Type B pancreatic cell (in vitro differentiated cells): ENCODE measurements at places on chromosomes 3 and 15.

DNA sequence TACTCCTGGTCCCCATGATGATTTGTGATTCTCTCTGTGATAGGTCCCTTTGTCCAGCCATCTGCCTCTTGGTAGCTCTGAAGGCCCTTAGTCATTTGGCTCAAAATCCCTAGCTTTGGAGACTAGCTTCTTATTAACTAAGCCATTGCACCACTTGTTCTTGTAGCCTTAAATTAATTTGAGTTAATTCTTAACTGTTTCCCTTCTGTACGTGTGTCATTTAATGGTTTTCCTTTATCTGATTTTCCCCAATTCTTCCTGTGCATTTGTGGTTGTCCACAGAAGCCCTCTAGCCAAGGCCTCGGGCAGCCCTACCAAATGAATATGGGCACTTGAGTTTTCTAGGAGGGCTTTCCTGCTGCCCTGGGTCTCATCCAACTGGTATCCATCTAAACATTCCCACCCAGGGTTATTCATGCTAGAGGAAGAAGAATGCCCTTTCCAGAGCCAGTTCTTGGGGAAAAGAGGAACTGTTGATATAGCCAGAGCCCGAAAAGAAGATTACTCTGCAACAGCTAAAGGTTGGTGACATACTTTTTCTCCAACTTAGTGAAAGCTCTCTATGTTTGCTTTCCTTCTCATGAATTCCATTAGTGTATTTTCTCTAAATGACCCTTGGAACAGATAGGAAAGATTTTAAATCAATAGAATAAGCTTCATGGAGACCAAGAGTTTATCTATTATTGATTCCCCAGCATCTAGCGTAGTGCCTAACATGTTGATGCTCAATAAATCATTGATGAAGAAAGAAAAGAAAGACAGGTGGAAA is 44.2 kb upstream of the ZBTB38 start:
- no peak for DNase-seq

GRCh38 chr15:72175186-72176044 is 22.2 kb downstream of the GRAMD2A start:
- DNase-seq, result no peak

DNA sequence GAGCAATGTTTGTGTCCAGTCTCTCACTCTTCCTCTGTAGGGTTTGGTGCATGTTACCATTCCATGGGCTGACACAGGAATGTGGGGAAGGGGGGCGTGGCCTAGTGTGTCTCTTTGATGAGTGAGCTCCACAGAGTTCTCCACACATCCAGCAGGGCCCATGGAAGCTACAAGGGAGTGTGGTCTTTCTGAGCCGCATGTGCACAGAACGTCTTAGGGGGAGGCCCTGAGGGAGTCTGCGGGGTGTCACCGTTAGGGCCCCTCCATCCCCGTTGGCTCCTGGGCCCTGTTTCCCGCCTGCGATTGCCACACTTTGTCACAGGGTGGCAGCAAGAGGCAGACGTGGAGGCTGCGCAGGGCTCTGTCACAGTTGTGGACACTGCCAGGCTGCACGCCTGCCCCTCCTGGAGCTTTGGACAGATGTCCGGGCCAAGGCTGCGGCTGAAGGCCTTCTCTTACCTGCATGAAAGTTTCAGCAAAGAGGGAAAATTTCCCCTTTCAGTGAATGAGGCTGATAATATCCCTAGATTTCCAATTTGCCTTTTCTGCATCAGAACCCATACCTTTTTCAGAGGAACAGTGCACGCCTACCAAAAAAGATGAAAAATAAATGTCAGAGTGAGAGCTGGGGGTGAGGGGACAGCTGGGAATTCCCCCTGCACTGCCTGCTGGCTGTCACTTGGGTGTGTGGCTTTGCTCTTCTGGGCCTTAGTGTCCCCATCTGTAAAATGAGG is 24.3 kb downstream of the CACNA2D3 start:
- DNase-seq, result no peak

DNA sequence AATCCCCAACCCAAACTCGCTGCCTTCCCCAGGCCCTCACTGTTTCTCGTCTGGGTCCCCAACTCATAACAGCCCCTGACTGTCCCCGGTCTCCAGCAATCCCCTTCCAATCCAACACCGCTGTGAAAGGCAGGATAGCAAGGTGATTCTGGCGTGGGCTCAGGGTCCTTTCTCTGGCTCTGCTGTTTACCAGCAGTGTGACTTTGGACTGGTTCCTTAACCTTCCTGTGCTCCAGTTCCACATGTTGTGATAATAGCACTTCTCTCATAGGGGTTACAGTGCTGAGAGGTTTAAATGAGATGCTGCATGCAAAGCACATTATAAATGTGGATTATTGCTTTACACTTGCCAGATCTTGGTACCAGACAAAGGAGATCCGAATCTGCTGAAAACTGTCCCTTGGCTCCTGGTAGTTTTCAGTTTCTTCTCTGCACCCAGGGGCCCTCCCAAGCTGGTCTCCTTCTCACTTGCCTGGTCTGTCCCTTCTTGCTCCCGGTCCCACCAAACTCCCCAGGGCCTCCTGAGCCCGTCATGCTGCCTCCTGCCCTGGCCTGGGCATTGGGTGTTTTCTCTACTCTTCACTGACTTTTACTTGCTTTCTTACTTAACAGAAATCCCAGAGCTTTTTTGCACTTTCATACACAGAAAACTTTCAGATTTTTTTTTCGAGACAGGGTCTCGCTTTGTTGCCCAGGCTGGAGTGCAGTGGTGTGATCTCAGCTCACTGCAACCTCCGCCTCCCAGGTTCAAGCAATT is 26.8 kb upstream of the CYP11A1 start:
- DNase-seq, result no peak

- DNase-seq, result no peak
These were observed 39.4 kb downstream of the CMC1 start for GRCh38 chr3:28280781-28281180.

DNA sequence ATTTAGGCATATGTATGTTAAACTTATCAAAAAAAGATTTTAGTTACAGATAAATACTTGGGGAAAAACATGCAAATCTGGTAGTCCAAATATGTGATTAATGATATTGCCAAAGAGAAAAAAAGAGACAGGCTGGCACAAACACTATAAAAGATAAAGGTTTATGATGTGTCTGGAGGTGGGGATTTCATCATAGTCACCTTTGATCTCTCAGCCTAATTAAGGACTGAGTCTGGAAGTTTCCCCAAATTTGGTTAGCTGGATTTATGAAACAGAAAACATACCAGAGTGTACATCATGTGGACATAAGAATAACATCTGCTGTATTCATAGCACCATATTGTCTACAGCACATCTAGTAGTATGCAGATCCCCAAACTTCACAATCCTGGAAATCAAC is 157.0 kb downstream of the FGF12 start:
- no peak for DNase-seq

- no peak for DNase-seq
These were observed 335.1 kb upstream of the CNTN6 start for GRCh38 chr3:757711-758110.

GRCh38 chr3:8324747-8325146 is 176.9 kb upstream of the LMCD1 start:
- DNase-seq, result no peak

GRCh38 chr3:53140847-53141845 is 10.9 kb upstream of the RFT1 start:
- no peak for DNase-seq

GRCh38 chr3:77222701-77223100 is 182.8 kb downstream of the ROBO2 start:
- no peak for DNase-seq

- no peak for DNase-seq
These were observed 23.2 kb downstream of the EIF1B start for GRCh38 chr3:40332684-40333083.

DNA sequence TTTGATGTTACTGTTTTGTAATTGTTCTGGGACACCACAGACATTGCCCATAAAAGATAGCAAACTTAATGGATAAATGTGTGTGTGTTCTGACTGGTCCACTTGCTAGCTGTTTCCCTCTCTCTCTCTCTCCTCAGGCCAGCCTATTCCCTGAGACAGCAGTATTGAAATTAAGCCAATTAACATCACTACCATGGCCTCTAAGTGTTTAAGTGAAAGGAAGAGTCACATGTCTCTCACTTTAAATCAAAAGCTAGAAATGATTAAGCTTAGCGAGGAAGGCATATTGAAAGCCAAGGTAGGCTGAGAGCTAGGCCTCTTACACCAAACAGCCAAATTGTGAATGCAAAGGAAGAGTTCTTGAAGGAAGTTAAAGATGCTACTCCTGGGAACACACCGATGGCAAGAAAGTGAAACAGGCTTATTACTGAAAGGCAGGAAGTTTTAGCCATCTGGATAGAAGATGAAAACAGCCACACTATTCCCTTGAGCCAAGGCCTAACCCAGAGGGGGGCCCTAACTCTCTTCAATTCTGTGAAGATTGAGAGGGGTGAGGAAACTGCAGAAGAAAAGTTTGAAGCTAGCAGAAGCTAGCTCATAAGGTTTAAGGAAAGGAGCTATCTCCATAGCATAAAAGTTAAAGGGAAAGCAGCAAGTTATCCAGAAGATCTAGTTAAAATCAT is 295.1 kb downstream of the CHST2 start:
- DNase-seq, result no peak

GRCh38 chr15:41881550-41881919 is 12.3 kb downstream of the SPTBN5 start:
- DNase-seq, result no peak

GRCh38 chr3:126053513-126053912 is 30.4 kb downstream of the SLC41A3 start:
- no peak for DNase-seq

DNA sequence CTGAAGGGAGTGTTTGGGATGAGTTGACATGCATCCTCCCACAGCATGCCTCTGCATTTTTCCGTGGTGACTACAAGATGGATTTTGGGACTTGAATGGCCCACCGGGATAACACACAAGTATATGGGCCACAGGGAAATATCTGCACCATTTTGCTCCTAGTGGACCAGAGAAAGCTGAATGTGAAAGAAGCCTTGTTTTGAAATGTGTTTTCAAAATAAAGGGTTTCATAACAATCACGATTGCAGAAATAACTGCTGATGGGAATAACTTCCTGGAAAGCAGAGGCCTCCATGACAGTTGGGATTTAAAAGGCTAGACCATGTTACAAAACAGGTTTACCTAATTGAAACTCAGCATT is 77.5 kb upstream of the PRR23C start:
- no peak for DNase-seq

DNA sequence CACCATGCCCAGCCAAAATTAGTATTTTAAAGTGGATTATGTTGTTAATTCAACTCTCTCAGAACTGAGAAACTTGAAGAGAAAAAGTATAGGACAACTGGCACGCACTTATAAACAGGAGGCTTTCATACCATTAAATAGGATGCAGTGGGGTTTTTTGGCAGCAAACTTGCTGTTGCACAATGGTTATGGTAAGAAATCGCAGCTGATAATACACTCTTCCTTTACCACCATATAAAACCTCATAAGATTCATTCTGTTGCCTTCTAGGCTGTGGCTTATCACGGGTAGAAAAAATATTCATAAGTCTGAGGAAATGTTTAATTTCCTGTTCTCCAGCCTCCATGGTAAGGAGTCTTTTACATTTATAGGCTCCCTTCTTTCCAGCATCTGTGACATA is 95.3 kb downstream of the TMCO5A start:
- DNase-seq, result no peak

DNA sequence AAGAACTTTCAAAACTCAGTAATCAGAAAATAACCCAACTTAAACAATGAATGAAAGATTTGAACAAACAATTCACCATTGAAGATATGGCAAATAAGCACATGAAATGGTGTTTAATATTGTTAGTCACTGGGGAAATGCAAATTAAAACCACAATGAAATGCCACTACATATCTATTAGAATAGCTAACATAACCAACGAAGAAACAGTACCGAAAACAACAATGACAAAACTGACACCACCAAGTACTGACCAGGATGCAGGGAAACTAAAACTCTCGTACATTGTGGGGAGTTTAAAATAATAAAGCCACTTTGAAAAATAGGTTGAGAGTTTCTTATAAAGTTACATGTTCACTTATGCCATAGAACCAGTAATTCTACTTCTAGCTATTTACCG is 69.1 kb downstream of the KBTBD8 start:
- no peak for DNase-seq

DNA sequence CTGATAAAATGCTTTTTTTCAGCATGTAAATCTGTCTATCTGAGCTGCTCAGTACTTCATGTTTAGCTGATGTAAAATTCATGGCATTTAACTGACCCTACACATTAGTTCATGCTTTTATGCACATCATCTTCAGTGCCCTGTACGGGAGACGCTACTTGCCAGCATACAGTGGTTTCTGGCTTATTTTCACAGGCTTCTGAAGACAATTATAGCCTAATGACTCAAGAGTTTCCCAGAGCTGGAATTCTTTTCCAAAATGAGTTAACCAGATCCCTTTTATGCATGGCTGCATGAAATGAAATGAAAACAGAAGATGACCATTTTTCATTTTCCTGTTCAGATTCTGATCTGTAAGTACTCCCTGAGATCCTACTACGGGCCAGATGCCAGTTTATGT is 1061.5 kb downstream of the ROBO2 start:
- DNase-seq, result no peak

DNA sequence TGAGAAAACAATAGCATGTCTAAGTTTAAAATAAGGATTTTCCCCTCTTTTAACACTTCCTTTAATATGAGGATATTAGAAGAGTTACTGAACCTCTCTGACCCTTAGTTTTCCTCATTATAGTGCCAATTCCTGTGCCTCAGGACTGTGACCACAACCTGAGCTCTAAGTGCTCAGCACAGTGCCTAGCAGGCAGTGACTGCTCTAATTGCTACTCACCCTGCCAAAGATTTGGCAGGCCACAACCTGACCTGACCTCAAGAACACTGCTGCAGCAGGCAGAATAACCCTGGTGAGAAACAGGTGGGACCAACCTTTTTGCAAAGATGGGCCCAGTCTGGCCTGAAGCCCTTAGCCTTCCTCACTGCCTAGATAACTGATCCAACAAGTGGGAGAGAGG is 35.7 kb downstream of the NBEAL2 start:
- no peak for DNase-seq

GRCh38 chr3:134374105-134374790 is at the start of gene AMOTL2:
TSS of gene AMOTL2 (minus strand) at chr3:134374447. CDS start at chr3:134371433, 3,014 bp downstream.
- peak; percentile 93 for DNase-seq

DNA sequence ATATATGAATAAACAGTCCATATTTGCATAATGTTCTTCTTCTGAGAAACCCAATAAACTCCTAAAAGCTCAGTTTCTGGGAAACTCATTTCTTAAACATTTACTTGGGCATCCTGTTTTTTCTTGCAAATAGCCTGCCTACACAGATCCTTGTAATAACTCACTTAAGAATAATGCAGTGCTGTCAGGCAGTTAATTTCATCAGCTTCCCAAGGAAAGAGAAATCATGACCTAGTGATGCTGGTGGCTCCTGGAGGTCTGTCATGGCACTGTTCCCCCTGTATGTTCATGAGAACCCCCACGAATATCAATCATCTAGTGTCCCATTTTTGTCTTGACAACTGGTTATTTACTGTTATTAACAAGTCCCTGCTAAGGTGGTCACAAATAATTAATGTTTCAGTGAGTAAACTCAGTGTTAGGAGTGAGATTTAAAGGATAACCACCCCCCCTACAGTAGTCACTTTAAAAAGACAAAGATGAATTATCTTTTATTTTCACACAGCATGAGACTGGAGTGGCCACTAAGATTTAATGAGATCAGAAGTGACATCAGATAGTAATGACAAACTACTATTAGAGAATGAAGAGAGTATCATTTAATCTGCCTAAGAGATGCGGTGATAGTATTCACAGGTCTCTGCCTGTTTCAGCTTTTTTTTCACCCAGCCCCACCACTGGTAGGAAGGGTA is 279.5 kb upstream of the NECTIN3 start:
- no peak for DNase-seq
